ENCODE measurements at places on chromosomes 5 and 9.

GRCh38 chr5:76703707-76704106 is 12.2 kb upstream of the F2R start:
- DNase-seq = no peak

GRCh38 chr9:129944506-129945116 is 98.4 kb downstream of the FNBP1 start:
- no peak for DNase-seq

GRCh38 chr5:62909326-62909725 is 330.7 kb downstream of the LRRC70 start:
- DNase-seq = no peak

DNA sequence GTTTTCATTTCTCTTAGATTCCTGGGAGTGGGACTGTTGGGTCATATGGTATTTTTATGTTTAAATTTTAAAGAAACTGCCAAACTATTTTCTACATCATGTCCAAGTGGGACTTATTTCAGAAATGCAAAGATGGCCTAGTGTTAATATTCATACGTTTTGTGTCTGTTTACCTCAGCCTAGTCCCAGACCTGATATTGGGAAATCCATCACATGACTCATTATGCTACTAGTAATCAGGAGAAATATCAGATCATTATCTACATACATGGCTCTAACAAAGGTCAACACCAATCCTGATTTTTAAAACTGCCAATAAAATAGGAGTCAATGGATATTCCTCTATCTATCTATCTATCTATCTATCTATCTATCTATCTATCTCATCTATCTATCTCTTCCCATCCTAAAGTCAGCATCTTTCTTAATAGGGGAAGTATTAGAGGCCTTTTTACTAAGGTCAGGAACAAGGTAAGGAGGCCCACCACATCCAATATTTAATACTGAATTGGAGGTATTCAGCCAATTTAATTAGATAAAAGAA is 4.7 kb downstream of the RASGEF1C start:
- DNase-seq = no peak

DNA sequence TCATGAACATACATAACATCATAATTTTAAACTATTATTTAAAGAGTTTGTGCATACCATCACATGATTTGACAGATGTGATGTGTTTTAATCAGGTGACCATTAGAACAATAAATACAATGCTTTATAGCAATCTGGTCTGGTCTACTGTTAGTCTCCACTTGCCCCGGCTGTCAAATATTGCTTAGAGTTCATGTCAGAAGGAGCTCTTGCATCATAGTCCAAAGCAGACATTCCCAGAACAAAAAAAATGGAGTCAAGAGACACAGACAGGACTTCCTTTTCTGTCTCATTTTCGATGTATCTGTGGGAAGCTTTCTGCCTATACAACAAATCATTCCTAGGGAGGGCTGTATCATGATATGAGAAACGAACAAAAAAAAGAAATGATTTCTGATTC is 979.2 kb upstream of the WWC1 start:
- DNase-seq = no peak

GRCh38 chr9:76018235-76018634 is 127.8 kb downstream of the PCSK5 start:
- no peak for DNase-seq

DNA sequence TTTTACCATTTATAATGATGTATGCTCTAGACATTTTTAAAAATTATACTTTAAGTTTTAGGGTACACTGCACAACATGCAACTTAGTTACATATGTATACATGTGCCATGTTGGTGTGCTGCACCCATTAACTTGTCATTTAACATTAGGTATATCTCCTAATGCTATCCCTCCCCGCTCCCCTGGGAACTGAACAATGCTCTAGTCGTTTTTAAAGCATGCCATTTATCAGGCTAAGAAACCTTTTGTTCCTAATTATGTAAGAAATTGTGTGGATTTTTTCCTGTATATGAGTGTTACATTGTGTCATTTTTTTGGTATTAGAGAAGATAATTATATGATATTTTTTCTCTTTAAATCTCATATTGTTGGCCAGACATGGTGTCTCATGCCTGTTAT is 72.8 kb upstream of the SGCD start:
- DNase-seq = no peak

GRCh38 chr9:34607331-34607730 is 4.6 kb downstream of the RPP25L start:
- no peak for DNase-seq

GRCh38 chr5:36397901-36398536 is 96.3 kb upstream of the RANBP3L start:
- DNase-seq = no peak

- DNase-seq = no peak
These were observed 27.8 kb upstream of the SEMA4D start for GRCh38 chr9:89525446-89526374.

- DNase-seq = no peak
These were observed 38.6 kb upstream of the KCNMB1 start for GRCh38 chr5:170427672-170428236.

DNA sequence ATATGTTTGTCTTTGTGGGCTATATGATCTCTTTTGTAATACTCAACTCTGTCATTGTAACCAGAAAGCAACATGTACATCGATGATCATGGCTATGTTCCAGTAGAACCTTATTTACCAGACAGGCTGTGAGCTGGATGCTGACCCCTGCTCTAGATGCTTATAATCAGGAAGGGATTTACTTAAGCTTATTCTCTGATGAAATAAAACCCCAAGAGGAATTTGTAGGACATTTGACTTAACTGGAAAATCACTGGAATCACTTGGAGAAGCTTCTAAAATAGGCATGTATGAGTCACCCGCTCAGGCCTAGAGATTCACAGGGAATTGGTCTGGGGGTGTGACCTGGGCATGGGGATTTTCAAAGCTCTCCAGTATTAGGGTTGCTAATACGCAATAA is 285.8 kb upstream of the ZNF608 start:
- no peak for DNase-seq

- DNase-seq = no peak
These were observed 92.4 kb upstream of the CPLX2 start for GRCh38 chr5:175778951-175779503.

DNA sequence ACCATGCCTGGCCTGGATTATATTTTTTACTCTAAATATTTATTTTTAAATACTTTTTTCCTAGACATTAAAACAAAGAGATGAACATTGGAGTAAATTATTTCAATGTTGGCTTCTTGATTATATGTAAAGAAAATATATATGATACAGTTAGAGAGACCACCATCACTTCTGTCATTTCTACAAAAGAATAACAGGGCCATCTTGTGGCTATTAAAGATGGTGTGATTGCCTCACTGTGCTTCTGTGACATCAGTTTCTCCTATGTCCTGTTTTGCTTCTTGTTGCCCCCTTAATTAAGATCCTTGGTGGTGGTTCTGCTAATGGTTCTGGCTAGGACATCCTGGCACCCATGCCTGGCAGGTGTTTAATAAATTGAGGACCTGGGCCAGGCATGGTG is 32.9 kb downstream of the NDFIP1 start:
- DNase-seq = no peak

DNA sequence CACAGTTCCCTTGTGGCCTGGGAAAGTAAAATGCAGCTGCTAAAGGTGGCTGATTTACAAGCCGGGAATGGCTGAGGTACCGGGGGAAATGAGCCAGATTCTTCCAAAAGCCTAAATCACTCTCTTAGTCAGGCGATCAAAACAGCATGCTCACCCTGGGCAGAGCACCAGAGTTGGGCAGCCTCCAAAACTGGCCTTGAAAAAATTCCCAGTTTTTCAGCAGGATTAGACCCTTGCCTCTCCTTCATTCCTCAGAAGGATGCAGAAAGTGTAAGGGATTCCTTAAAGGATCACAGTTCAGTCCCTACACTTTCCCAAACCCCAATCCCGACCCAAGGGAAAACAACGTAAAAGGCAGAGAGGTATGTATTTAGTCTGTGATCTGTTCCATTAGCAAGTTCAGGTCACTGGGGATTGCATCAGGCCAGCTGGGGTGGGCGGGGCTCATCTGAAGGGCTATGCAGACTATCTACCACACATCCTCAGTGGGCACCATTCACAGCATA is 16.9 kb downstream of the TMEM174 start:
- peak; percentile 9 for DNase-seq
